Stimulated activated CD8-positive, alpha-beta memory T cell treated with anti-CD3 and anti-CD28 coated beads, Interleukin-4, amount 100 ng/mL, for 24 hours (primary cell): ENCODE measurements at places on chromosomes 7 and 10.

DNA sequence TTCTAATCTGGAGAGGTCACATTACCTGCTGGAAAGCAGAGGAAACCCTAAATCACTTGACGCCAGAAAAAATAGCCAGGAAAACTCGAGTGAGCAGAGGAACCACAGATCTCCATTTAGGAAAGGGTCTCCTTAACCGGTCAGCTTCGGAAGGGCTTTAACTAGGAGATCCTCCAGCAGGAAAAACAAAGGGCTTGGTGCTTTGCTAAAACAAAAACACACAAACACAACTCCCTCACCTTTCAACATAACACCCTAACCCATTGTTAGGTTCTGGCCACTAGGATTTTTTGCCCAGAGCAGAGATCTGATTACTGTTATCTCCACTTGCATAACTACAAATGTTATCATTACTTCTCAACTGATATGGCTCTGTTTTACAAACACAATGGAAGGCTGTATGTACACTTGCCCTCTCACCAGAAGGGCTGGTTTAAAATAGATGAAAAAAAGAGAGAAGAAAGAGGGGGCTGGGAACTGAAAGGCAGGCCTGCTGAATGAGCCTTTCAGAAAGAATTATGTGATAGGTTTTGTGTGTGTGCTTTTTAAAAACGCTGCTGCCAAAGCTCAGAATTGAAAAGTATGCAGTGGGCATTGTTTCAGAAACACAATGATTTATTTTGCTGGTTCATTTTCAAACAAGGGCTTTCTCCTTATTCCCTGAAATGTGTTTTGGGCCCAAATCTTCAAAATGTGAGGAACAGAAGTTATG lies 161.5 kb downstream of the FGFR2 start:
- no peak for DNase-seq

DNA sequence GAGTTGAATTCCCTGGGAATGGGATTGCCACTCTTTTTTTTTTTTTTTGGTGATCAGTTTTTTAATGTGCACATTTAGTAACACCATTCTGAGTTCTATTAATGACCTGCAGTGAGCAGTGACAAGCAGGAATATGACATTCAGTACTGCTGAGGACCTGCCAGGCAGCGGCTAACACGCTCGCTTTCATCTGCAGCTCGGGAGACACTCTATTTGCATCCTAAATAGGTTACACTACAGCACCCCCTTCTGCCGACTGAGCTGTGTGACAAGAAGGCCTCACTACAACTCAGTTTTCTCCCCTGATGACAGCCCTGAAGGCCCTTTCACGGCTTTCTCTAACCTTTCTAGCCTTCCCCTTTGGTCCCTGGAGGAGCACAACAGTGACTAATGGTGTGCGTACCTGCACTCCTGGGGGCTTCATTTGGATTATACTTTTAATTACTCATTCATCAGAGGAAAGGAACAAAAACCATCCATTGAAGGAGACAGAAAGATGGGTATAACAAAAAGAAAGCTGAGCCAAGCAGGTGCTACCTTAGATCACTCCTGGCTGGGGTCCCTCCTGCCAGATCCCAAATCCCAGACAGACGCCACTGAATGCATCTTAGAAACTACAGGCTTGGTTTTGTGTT lies 872.4 kb downstream of the LRMDA start:
- DNase-seq = no peak

- no peak for DNase-seq
These were observed 70.1 kb upstream of the CABCOCO1 start for GRCh38 chr10:61592581-61592980.

- no peak for DNase-seq
These were observed 263.8 kb upstream of the MEOX2 start for GRCh38 chr7:15950299-15950698.

DNA sequence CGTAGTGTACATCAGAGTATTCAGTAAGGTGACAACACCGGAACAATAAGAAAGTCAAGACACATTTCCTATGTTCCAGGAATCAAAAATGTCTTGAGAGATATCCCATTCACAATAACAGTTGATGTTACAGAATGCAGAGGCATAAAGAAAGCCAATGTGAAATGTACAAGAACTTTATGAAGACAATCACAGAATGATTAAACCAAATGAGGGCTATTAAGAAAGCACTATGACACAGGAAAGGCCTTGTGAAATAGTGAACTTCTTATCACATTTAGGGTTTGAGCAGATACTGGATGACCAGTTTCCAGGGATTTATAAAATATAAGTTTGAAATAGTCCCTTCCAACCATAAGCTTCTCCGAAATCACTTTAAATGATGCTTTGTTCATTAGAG lies 52.7 kb downstream of the VWDE start:
- no peak for DNase-seq

DNA sequence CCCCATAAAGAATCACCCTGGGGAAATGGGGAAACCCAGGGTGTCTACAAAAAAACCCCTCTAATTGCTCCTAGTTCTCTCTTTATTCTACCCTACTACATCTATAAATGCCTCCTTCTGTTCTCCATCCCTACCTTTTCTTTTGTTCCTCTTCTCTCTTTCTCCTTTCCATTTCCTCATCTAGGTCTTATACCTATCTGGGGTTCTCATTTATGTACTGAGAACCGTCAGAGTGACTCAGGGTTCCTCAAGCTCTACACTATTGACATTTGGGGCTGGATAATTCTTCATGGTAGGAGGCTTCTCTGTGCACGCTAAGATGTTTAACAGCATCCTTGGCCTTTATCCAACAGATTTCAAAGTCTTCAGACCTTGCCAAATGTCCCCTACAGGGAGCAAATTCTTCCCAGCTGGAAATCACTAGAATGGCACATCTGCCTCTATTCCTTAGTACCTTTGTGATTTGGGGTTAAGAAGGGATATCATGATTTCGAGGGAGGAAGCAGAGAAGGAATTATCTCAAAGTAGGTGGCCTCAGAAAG lies 137.4 kb upstream of the PTN start:
- no peak for DNase-seq

GRCh38 chr10:92834331-92834730 lies 14.0 kb upstream of the EXOC6 start:
- DNase-seq = no peak

DNA sequence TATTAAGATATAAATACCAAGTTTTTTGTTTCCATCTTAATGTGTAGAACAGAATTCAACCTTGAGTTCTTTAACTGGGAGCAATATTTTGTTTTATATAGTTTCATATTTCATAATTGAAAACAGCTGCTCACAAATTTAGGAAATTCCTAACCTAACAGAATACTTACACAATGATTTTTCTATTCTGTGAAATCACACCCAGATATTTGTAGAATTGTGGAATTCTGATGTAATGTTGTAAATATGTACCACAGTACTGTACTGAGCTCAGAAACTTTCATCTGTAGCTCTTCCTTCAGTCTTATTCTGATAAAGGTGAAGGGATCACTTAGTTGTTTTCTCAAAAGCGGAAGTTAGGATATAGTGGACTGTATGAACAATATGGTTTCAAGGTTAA lies 143.4 kb upstream of the GLI3 start:
- no peak for DNase-seq
